Activated CD8-positive, alpha-beta memory T cell treated with anti-CD3 and anti-CD28 coated beads for 4 hours (primary cell): ENCODE measurements at places on chromosomes 4 and X.

GRCh38 chr4:110799211-110799610 lies 176.3 kb upstream of the PITX2 start:
- DNase-seq = no peak

- DNase-seq = peak; percentile 38
These were observed 29.3 kb upstream of the BOD1L1 start for GRCh38 chr4:13656569-13657405.

GRCh38 chr4:9800848-9801247 lies 19.4 kb downstream of the DRD5 start:
- no peak for DNase-seq

DNA sequence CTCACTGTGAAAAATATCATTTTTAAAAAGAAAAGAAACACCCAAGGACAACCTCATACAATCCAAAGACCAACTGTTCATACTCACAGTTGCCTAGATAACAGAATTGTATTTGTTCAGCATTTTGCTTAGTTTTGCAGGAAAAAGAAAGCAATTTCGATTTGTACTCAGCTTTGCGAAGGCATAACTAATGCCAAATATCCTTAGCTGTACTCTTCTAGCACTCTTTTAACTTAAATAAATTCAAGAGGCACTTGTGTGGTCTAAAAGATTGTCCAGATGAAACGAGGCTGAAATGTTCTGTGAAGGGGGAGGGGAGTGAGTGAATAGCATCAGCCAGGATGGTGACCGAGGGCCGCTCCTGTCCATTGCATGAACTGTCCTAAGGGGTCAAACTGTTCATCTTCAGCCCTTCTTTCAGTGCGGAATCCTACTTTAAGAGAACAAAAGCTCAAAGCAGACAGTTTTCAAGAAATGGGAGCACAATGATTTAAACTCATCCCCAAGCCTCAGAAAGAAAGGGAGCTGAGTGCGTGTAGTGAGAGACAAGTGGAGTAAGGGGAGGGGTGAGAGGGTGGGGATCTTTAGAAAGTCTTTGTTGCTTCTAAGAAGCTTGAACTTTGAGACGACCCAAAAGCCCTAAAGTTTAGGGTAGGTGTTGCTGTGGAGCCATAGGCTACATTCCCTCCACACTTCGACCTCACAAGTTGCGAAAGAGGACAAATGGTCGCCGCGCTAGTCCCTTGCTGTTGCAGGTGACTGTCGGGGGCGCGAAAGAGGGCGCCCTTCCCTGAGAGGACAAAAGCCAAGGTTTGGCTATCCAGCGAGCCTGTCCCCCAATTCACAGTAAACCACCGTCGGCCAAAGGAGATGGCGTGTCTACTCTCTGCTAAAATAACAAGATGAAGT lies 4.0 kb upstream of the NEUROG2 start:
- no peak for DNase-seq

GRCh38 chr4:71559957-71560571 lies 221.2 kb downstream of the SLC4A4 start:
- no peak for DNase-seq

DNA sequence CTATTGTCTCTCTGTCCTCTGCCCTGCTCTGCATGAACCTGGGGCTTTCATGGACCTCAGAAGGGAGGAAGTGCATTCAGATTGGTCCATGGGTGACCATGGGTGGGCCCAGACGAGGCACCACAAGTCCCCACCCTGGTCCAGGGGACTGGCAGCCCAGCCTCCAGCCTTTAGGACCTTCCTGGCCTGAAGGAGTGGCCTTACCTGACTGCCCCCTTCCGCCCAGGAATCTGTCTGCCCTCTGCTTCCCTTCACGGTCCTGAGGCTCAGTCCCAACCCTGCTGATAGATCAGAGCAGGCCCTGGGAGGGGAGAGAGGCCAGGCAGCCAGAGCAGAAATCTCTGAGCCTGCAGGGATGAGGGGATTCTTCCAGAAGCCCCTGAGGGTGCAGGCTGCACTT lies 455.4 kb downstream of the PCDH18 start:
- DNase-seq = no peak

GRCh38 chr4:8461086-8461485 lies 20.5 kb downstream of the TRMT44 start:
- DNase-seq = no peak

GRCh38 chrX:125627676-125628075 lies 308.0 kb downstream of the TEX13C start:
- DNase-seq = no peak

DNA sequence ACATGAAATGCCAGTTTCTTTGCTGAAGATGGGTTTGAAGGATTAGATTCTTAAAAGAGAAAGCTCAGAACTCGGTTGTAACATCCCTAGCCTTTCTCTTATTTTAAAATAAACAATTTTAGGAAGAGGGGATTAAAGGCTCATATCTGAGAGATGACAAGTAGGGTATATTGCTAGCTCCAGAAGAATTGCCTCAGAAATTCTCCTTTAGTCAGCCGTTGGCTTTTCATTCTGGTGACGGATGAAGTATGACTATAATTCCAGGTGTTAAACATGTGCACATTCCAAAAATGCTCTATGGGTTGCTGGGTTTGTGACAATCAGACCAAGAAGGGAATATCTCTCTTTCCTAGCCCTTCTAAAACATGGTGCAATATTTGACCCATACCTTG lies 17.8 kb downstream of the DKK2 start:
- DNase-seq = no peak

DNA sequence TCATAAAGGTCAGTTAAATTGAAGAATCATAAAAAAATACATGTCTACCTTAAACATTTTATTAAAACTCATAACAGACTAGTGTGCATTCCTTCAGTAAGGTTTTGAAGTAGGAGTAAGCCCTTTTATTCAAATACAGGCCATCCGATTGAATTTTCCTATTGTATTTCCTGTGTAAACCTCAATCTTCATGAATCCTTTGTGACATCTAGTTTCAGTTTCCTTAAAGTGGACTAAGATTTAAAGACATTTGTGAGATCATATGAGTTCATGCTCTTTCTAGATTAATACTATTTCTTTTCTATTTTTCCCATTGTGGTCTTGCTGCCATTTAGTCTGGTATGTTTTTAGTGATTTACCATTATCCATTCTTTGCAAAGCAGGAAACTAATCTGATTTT lies 644.7 kb upstream of the BOD1L1 start:
- no peak for DNase-seq

- DNase-seq = no peak
These were observed 279.8 kb upstream of the BOD1L1 start for GRCh38 chr4:13907255-13907751.

- no peak for DNase-seq
These were observed 87.1 kb upstream of the FAM9C start for GRCh38 chrX:13131396-13132137.

GRCh38 chr4:130077275-130077674 lies 981.3 kb downstream of the C4orf33 start:
- DNase-seq = no peak

- DNase-seq = no peak
These were observed 347.8 kb downstream of the GRID2 start for GRCh38 chr4:92651536-92651935.

DNA sequence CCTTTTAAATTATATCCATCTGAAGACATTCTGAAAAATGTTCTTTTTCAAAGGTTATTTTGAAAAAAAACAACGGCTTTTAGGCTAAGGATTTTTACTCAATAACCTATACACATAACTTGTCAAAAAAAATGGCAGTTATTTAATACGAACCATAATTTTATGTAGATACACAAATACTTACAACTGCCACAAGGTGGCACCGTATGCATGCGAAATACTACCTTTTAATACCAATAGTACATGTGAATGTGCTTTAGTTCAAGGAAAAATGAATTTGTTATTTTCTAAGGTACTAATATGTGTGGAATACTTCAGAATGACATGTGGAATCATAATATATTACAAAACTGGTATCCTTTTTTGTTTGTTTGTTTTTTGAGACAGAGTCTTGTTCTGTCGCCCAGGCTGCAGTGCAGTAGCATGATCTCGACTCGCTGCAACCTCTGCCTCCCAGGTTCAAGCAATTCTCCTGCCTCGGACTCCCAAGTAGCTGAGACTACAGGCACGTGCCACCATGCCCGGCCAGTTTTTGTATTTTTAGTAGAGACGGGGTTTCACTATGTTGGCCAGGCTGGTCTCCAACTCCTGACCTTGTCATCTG lies 4.6 kb upstream of the MAD2L1 start:
- peak; percentile 18 for DNase-seq

- no peak for DNase-seq
These were observed 41.7 kb downstream of the VSIG4 start for GRCh38 chrX:65997978-65998717.

DNA sequence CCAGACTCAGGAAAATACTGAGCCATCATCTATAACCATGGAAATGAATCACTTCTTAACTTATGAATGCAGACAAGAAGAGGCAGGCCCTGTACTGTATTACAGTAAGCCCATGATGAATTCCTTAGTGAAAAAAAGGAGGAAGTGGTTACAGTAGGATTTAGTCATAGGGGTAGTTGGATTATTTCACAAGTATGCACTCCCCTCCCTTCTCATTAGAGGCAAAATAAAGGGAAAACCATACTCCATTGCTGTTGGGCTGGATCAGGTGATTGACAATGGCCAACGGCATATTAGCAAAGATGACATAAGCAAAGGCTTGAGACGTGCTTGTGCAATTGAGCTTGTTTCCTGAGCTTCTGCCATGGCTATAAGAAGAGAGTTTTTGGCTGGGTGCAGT lies 181.1 kb upstream of the PRPS2 start:
- no peak for DNase-seq
